HuH-7.5 (cell line): ENCODE measurements at places on chromosomes 13 and 19.

- no peak for DNase-seq
Observed at GRCh38 chr19:54208784-54209057, 8.1 kb downstream of the RPS9 start.

DNA sequence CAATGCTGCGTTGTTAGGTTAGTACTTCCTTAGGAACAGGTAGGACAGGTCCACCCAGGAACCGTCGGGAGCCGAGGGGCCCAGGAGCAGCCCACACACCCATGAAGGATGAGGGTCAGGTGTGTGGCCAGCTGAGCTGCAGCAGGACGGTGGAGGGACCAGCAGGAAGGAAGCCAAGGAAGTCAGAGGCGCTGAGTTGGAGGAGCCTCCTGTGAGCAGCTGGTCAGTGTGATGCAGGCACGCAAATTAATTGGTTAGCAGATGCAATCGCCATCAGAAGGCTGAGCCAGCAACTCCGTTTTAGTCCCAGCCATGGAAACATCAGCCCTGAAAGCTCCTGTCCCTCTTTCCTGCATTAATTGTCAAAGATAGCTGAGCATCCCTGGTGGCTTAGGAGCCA, 114.9 kb upstream of the SOX1 start:
- no peak for DNase-seq

DNA sequence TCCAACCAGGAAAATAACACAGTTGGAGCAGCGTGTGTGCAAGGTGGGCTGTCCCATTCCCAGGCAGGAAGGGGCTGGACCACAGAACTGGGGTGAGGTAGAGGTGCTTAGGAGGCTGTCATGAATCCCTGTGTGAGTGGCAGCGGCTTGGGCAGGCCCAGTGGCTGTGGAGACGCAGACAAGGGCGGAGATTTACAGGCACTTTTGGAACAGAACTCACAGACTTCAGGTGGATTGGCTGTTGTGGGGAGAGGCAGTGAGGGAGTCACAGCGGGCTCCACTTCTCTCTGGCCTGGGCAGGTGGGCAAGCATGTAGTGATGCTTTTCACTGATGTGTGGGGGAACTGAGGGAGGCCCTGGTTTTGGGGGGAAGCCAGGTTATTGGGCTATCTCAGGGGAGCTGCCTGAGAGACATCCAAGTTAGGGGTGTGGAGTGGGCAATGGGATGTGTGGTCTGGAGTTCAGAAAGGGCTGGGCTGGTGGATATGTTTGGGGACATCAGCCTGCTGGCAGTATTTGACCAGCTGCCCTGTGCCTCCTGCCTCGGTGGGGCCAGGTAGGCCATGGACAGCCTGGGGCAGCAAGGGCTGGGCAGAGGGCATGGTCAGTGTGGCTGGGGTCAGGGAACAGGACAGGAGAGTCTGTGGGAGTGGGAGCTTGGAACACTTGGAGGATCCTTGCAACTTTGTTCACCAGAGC, 27.0 kb upstream of the ZNF492 start:
- no peak for DNase-seq

DNA sequence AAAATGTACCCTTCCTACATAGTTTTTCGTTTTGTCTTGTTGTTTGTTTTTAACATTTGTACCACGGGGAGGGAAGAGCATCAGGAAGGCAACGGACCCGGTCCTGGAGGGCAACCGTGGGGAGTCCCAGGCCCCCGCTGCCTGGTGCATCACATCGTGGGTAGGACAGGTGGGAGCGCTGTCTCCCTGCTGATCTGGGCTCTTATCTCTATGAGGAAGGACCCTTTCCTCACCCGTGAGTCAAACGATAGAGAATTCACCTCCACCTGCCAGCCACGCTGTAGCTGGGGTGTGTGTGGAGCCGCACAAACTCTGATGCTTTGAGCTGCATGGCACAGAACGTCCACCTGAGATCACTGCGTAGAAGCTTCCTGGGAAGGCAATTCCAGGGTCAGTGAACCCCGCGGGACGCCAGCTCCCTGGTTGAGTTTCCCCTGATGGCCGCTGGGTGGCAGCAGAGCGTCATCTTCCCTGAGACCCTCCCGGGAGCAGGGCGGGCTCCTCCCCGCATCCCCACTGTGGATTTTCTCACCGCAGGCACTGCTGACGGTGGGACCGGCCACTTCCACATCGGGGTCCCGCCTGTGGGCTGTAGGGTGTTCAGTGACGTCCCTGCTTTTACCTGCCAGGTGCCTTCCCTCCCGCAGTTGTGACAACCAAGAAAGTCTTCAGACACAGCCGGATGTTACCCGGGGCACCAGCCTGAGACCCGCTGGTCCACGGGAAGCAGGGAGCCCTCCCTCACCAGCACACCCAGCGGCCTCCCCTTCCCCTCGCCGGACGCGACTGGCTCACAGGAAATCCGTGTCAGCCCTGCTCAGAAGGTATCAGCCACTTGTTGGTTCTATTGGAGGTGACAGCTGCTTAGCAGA, 54.7 kb downstream of the ZNF787 start:
- peak; percentile 92 for DNase-seq

GRCh38 chr13:75415694-75416093, 66.3 kb downstream of the TBC1D4 start:
- no peak for DNase-seq

DNA sequence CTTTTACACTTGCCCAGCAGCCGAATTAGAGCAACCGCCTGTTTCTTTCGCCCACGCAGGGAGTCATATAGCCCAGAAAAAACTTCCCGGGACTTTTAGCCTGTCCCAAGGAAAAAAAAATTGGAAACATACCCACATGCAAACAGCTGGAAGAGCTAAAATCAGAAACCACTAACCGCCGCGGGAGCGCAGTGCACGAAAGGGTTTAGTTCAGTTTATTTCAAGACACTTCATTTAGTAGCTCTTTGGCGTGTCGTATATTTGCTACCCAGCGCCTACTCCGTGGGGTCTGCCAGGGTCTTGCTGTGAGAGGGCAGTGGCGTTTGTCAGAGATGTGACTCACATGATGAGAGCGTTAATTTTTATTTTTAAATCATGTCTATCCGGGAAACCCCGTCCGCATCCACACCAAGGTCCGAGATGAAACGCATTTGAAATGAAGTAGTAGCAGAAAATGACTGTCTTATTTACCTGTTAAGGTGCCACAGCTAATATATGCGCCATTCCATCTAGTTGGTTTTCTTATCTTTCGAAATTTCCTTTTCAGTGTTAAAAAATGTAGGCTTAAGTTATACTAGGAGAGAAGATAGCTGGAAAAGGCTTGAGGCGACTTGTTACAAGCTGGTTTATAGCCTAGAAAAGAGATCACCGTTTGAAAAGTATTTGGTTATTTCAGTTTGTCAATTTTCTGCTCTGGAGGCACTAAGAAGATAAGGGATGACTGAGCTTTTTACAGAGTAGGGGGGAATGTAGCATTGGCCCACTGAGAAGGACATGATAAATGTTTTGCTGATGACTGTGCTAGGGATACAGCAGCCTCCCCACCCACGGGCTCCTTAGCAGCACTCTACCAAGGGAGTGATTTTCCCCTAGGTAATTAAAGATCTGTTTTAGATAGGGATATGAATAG, 1.7 kb downstream of the KLF5 start:
- peak; percentile 44 for DNase-seq

DNA sequence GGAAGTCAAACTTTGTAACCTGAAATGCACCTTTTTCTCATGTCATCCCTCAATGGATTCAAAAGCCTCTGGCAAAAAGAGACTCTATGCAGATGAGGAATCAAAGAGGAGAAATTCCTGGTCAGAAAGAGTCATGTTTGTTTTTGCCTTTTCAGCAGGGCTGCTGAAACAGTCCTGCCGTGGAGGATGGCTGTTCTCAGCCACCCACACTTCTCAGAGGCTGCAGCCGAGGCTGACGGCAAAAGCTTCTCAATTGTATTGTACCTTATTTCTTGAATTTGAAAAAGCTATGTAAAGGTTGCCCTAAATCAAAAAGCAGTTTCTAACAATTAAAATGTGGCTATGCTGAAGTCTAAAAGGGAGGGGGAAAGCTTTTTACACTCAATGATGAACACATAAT, 385.3 kb downstream of the KCTD12 start:
- no peak for DNase-seq

GRCh38 chr13:42820451-42820850, 39.1 kb downstream of the FAM216B start:
- DNase-seq = no peak

DNA sequence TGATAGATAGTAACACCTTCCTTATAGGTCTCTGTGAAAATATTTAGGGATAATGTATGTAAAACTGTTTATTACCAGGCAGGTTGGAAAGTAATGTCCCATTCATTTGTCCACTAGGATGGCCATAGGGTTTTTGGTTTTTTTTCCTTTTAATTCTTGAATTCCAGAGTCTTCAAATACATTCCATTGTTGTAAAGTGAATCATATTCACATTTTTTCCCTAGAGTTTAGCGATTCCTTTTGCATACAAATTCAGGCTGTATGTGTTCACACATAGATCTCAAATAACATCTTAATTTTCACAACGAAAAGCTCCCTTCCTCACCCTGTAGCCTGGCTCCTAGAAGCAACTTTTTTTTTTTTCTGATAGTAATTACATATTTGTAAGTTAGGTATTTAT, 1.8 kb upstream of the ZNF557 start:
- no peak for DNase-seq

DNA sequence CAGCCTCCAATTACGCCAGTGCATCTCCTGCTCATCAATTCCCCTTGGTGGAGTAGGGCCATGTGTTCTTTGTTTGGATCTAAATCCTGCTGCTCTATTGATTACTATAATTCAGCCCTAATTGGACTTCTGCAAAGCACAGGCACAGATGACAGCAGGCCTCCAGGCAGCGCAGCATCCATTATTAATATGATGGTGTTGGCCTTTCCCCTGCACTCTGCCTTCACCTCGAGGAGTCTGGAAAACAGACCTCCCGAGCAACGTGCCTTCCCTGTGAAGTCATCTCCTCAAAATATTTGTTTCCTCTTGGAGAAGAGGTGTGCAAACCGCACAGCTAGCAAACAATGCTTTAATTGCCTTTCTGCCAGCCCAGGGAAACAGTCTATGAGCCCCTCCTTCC, 92.5 kb downstream of the UQCRFS1 start:
- no peak for DNase-seq

DNA sequence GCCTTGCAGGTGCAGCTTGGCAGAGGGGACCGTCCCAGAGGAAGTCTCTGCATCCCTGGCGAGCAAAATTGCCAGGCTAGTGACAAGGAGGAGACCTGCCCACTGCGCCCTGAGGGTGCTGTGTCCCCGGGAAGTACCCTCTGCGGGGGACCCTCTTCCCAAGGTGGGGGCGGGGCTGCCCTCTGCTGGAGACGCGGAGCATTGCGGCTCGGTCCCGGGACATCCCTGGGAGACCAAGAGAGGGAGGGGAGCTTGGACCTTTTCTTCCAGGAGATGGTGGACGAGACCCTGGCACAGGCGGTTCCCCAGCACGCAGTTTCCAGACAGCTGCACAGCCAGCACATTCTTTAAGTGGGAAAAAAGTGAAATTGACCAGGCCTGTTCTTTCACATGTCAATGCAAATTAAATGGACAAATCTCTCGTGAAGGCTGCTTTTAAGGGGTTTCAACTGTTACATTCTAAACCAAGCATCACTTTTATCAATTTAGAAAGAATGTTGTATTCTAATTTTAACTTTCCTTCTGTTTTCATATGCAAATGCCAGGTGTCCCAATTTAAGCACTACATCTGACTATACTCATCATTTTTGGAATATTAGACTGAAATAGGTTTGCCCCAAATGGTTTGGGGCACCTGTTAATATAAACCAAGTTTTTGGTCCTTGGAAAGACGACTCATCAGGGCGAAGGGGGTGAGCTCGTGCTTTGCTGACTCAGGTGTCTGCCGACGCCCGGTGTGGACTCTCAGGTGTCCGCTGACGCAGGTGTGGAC, 60.7 kb downstream of the MCF2L start:
- DNase-seq = peak; percentile 83

DNA sequence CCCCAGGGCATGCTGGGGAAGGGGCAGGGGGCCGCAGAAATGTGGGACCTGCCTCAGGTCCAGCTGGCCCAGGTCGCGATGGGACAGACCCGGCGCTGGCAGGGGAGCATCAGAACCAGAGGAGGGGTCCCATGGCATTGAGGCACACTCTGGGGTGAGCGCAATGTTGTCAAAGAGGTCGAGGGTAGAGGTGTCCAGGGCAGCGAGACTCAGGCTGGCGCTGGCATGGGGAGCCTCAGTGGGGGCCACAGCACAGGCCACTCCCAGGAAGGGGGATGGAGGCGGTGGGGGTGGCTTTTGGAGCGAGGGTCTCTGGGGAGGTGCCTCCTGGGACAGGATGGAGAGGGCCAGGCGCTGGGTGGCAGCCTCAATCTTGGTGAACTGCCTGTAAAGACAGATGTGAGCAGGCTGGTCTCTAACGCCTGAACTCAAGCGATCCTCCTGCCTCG, 944 bp downstream of the C19orf85 start:
- no peak for DNase-seq

DNA sequence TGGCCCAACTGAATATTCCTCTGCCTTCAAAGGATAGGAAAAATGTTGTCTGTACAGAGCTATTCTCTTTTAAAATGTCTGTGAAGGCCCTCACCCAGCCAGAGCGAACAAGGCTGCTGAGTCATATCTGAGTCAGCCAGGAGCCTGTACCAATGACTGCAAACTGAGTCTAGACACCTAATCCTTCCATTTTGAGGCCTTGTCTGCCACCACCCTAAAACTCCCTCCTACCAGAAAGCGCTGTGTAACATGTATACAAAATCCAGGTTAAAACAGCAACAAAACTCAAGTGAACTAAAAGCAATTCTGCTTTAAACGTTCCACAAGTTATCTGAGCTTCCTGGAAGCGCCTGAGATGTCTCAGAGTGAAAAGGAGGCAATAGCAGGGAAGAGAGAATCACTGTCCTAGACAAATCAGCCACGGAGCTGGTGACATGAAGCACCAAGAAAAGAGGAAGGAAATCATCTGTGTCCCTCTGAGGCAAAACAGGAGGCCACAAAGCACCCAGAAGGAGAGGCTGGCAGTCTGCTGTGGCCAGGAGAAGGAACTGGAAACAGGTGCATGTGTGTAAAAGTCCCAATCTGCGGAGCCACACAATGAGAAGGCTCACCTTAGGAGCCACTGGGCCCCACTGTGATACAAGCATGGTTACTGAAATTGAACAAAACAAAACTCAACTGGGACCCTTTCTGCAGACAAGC, 10.2 kb downstream of the DHRS12 start:
- no peak for DNase-seq

DNA sequence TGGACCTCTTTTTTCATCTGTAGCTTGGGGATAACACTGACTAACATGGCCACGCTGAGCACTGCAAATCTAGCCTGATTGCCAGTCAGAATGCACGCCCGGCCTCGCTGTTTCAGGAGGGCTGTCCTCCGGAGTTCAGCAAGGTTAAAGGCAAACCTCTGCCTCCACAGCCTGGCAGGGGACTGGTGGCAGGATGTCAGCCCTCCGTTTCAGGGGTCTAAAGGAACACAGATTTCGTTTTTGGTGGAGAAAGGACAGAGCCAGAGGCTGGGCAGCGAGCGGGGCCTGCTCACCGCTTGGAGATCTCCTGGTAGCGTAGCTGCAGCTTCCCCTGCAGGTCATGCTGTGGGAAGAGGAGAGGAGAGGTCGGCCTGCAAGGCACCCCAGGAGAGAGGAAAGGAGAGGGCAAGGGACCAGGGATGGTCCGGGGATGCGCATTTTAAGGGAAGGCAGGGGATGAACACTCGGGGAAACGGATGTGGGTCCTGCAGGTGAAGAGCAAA, 560 bp downstream of the NDUFA7 start:
- peak; percentile 15 for DNase-seq
